ENCODE measurements at places on chromosomes 12 and 14.

DNA sequence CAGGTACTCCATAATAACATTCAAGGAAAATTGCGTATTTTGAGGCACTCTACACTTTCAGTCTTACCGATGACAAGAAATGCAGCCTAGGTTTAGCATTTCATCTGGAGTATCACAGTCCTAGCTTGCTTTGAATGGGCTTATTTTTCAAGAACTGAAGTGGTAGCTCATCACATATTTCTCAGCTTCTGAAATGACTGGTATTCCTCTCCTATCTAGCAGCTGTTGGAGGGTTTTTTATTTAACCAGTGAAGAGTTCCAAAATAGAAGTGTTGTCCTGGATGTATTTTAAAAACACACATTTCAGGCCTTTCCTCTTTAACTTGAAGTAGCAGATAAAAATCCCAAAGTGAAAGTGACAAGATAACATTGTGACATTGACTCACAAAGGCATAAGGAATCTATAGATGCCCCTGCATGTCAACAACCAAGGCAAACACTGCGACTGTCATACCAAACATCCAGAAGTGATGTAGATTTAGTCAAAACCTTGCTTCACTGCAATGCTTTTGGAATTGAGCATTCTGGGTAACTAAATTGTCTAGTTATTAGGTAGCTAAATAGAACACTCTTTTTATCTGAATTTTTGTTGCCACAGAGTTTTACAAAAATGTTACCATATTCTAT lies 182.2 kb upstream of the FBXO33 start:
- no peak for DNase-seq

GRCh38 chr14:22898302-22899090 lies 15.5 kb downstream of the REM2 start:
- no peak for DNase-seq

DNA sequence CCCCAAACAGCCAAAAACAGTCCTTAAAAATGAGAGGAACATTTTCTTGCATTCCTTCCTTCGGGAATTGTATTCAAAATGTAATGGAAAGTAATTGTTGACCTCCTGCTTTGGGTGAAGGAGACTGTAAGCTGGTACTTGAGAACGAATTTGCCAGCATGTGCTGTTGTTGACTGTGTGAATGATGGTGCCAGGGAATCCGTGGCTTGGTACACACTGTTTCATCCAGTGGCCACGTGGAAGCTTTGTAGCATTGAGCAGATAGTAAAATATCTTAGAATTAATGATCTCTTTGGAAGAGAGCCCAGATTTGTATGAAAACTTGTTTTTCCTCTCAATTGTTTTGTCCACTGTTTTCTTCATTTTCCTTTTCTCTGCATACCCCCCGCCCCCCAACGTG lies 1.7 kb downstream of the ASCL4 start:
- no peak for DNase-seq

DNA sequence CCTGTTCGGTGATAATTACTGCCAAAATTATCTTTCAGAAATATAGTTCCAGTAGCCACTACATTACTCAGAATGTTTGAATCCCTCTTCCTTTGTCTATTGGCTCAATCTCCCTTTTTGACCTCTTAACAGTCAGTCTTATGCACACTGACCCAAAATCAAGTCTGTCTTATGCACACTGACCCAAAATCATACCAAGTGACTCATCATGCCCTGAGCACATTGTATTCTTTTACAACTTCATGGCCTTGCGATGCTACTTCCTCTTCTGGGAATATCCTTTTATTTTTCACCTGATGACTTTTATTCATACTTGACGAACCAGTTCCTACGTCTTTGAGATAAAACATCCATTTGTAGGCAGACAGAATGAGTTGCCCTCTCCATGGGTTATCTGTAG lies 182.3 kb downstream of the NPAS3 start:
- no peak for DNase-seq

- no peak for DNase-seq
These were observed 113.1 kb downstream of the TMTC3 start for GRCh38 chr12:88255224-88255623.

DNA sequence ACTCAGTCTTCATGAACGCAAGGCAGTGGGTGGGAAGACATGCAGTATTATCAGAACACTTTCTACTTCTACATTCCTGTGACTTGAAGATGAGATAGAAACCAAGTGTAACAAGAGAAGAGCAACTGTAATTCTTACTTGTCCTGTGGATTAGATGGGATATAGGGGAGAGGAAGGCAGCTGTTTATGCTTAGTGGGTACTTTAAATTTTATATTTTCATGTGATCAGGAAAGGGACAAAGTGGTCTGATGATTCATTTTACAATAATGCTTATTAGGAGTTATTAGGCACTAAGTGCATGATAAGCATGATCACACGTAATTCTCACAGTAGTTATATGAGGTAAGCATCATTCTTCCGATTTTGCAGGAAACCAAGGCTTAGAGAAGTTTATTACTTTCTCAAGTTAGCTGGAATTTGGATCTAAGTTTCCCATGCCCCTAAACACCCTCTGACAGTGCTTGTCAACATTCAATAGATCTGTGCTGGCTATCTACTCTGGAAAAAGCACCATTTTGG lies 52.7 kb downstream of the PTGER2 start:
- no peak for DNase-seq

GRCh38 chr12:28242129-28242495 lies 51.9 kb downstream of the CCDC91 start:
- DNase-seq, result no peak

- no peak for DNase-seq
These were observed 240.0 kb downstream of the DIO2 start for GRCh38 chr14:79971330-79971729.

DNA sequence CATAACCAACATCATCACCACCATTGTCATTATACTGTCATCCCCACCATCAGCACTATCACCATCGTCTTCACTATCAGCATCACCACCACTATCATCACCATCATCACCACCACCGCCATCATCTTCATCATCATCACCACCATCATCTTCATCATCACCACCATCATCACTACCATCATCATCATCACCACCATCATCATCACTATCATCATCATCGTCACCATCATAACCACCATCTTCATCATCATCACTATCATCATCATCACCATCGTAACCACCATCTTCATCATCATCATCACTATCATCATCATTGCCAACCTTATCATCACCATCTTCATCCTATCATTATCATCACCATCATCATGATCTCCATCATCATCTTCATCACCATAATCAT lies 39.0 kb downstream of the SVOP start:
- no peak for DNase-seq

DNA sequence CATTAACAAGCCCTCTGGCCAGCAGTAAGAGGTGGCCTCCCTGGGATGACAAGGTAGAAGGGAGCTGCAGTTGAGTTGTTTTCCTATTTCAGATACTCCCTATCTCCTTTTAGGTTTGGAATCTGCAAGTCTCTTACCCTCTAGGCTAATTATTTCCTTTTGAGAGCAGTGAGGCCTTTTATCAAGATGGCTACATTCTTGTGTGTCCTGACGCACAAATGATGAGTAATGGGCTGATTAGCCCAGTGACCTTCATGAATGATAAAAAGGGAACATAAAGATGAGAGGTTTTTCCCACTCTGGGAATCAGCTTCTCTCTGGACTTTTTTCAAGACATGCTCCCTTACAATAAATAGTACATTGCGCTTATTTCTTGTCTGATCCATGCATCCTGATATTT lies 22.9 kb downstream of the DYRK2 start:
- DNase-seq, result no peak

DNA sequence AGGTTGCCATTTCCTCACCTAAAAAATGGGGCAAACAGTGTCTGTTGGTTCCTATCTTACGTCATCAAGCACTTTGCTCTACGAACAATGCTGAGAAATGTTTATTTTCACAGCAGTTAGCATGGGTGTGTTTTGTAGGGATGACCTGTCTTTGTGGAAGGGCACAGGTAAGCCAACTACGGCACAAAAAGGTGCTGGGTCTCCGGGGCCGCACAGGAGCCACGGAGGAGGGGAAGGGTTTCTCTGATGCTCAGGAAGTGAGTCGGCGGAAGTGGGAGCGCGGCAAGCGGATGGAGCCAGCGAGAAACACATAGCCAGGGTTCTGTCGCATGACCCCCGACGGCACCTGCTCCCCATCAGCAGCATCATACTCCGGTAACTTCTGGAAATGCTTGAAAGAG lies 65.6 kb upstream of the TCL1B start:
- DNase-seq, result no peak

GRCh38 chr12:81078469-81079196 lies 754 bp downstream of the ACSS3 start:
- no peak for DNase-seq

DNA sequence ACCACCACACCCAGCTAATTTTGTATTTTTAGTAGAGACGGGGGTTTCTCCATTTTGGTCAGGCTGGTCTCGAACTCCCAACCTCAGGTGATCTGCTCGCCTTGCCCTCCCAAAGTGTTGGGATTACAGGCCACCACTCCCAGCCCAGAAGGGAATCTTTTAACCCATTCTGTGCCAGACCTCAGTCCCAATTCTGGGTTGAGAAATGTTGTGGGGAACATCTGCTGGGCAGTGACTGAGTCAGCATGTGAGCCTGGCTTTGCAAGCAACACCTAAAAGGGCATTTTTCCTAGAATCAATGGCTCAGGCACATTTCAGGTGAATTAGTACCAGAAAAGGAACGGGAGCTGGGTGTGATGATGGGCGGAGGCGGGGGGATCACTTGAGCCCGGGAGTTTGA lies 7.6 kb upstream of the SPATS2 start:
- DNase-seq, result no peak

DNA sequence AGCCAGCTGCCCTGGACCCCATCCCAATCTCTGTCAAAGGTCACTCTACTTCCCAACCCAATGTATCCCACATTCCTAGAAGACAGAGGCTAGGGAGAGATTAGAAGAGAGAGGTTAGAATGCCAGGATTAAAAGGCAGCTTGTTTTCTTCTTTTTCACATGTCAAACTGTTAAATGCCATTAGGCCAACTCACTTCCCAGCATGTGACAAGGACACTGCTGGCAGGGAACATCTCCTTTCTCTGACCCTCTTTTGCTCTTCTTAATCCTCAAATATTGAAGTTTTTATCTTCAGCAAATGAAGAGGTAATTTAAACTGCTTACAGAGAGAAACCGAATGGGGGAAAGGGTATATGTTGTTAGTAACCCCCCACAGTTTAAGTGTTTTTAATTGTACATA lies 89.1 kb downstream of the BBS10 start:
- no peak for DNase-seq

DNA sequence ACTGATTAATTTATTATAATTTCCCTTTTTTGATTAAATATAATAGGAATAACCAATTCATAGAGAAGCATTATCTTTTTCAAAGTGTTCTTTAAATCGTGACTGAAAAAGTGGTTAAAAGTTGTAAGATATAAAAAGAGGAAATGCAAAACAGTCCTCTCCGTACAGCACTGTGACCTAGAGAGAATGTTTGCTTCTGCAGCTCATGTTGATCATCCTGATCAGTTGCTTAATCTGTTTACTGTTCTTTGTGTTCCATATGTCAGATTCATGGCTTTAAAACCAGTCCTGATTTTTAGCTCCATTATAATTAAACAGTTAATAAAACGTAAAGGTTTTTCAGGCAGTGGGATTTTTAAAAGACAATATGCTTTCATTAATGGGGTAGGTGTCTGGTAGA lies 4.7 kb downstream of the TTC8 start:
- DNase-seq, result no peak

- no peak for DNase-seq
These were observed 24.9 kb upstream of the FRMD6 start for GRCh38 chr14:51626788-51627187.

DNA sequence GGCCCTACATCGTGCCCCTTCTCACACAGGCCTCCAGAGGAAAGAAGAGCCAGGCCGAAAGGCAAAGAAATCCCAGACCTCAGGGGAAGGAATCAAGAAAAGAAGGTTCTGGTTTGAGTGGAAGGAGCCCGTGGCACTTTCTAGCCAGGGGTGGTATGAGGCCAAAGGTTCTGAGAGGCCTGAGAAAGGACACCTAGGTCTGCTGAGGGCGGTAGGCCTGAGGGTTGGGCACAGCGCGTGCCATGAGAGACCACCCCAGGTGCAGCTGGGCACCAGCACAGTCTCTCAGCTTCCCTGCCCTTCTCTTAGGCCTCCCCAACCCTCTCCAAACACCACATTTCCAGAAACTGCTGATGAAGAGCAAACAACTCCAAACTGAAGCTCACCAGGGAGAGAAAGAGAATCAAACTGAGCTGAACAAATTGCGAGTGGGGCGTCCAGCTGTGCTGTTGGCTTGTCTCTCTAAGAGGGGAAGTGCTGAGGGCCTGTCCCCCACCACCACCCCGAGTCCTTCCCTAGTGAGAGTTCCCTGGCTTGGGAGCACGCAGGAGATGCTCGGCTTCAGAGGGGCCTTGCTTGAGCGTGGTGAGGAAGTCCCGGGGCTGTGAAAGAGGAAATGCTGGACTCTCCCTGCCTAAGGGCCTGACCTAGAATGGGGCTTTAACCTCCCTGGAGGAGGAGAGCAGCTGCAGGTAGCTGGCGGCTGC lies 184.8 kb downstream of the ZFP36L1 start:
- DNase-seq, result no peak

DNA sequence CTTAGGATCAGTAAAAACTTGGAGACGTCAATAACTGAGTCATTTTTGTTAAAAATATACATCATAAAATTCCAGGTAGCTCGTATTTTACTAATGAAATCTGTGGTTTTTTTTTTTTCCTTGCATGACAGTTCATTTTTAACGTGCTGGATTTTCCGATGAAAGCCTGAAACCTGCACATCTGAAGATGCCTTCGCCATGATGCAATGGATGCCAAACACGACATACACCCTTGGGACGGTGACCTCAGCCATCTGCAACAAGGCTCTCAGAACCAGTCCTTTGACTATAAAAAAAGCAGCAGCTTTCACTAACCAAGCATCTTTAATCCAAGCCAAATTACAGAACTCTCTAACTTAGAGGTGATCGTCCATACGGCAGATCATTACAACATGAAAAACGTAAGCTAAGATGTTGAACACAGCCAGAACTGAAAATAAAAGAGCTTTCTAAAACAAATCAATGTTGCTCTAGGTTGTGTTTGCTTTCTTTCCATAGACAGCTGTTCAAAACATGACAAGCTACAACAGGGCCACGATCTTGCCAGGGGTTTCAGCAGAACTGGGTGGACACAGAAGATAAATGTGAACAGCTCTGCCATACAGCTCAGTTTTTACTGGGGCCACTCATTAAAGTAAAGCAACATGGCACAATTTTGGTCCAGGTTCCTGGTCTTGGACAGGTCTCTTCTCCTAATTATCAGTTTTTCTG lies 7.8 kb downstream of the NIN start:
- no peak for DNase-seq

GRCh38 chr12:25929142-25929541 lies 29.3 kb upstream of the RASSF8 start:
- DNase-seq, result no peak
